ENCODE measurements at places on chromosomes 11 and 22.

GRCh38 chr11:118749429-118749828 is 41.5 kb downstream of the DDX6 start:
- no peak for DNase-seq

GRCh38 chr11:69708736-69709401 is 5.0 kb upstream of the FGF19 start:
- DNase-seq: no peak

GRCh38 chr11:133582750-133583149 is 50.4 kb upstream of the OPCML start:
- DNase-seq: no peak

GRCh38 chr11:47668665-47669064 is 26.3 kb upstream of the MTCH2 start:
- DNase-seq: no peak

All from activated T-cell treated with anti-CD3 and anti-CD28 coated beads for 1 hour (primary cell).